ENCODE measurements at places on chromosomes 3 and 15.
A peak's percentile ranks its signal among the peaks of the same experiment; 100 is the strongest.

GRCh38 chr15:43899928-43900327 is 73.1 kb downstream of the WDR76 start:
- no peak for DNase-seq

DNA sequence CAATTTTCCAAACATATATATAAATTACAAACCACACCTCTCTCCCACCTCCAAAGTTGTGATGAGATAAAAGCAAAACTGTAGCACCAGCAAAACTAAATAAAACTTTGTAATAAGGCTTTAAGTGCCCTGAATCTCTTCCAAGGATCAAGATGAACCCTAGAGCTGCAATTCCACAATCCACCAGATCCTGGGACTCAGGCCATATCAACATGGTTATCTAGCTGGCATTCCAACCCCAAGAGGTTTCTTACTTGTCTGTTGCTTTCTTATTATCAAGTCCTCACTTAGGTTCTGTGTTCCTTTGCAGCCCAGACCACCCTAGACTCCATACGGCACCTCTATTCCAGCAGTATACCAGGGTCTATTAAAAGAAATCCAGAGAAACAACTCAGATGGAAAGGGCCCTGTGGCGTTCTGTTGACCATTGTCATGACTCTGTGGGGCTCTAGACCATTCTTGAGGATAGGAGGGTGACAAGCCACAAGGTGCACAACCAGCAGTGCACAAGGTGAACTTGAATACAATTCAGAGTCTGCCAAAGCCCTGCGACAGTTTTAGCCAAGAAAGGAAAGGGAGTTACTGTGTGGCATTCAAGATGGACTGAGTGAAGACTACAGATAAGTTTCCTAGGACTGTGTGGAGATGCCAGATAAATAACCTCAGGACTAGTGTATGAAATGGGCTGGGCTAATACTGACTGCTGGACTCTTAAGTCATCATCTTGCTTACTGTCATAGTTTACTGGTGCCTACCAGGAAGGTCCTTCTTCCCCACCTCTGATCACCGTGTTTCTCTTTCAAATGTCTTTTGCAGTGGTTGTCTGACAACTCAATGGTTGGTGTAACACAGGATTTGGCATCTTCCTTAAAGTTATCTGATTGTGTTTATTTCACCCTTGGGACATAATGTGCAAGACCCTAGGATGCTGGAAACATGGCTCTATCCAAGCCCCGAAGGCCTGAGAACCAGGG is 27.2 kb downstream of the ACKR2 start:
- no peak for DNase-seq

GRCh38 chr15:66919421-66919820 is 146.0 kb upstream of the SMAD3 start:
- DNase-seq, result no peak

GRCh38 chr3:78026318-78026828 is 986.5 kb downstream of the ROBO2 start:
- no peak for DNase-seq

DNA sequence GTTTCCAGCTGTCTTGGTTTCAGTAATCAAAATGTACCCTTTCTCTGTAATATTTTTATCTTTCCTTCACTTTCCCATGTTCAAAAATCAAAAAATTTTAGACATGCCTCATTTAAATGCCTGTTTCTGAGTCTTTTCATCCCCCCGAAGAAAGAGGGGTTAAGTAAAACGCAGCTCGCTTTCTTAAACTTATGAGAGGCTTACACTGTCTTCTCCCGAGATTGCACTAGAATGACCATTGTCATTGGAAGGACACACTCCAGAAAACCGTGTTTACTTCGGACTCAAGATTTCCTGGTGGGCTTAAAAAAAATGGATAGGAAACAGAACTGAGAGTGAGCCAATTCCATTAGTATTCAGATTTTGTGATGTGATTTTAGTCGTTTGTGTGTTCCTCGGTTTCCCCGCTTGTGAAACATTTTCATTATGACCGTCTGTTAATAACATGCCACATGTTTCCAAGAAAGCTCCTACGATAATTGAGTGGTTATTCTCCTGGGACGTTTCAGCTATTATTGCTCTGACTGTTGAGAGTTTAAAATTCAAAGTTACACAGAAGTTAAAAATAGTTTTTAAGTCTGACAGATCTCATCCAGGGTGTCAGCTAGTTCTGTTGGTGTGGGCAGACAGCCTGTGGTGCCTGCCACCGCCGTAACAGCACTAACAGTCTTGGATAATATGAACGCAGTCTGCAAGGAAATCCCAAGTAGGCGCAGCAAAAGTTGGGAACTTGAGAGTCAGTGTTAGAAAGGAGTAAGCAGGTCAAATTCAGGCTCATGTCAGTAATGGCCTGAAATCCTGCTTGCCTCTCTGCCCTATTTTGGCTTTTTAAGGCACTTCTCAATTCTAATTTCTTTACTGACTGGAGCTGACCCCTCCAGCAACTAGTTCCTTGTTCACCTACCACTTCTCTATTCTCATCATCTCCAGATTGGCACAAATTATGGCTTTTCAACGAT is 1.5 kb downstream of the CRYBG3 start:
- no peak for DNase-seq

DNA sequence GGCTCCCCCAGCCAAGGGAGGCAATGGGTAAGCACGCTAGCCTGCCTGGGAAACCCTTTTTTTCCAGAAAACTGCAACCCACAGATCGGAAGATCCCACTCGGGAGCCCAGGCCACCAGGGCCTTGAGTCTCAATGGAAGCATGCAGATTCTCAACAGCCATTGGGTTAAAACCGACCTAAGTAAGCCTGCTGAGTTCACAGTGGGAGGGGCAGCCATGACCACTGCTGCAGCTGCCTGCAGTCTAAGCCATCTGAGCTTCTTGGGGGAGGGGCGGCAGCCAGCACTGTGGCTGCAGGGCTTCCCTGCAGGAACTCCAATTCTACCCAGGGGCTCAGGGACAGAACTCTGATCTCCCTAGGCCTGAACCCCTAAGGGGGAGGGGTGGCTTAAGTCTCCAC is 82.0 kb downstream of the DPPA2 start:
- no peak for DNase-seq

DNA sequence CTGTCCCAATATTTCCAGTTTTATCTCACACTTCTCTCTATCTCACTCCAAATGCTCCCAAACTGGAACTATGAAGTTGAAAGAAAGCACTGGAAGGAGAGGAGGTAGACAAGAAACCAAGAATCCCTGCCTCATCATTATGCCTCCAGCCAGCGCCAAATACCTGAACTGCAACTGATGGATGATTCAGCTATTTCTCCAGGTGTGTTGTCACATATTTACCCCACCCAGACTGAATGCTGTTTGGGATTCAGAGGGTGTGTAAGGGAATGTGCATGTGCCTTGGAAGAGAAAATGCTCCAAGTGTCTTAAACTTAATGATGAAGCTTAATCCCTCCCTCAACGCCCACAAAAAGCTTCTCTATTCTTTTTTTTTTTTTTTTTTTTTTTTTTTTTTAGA is 269.5 kb upstream of the ATP11B start:
- no peak for DNase-seq

DNA sequence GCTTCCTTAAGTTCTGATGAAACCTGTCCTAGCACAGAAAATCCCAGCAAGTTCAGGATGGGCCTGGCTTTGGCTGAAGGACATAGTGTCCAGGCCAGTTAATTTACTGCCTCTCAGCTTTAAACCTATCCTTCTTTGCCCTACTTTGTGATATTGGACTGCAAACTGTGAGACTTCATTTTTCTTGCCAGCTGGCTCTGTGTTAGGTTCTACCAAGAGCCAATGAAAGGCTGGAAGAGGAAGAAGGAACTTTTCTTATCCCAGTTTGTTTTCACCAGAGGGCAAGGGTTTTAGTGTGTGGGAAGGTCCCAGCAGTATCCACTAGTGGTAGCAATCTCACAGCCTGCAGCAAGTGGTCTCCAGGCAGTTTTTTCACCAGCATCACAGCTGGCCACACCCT is 18.2 kb downstream of the DCUN1D1 start:
- DNase-seq, result no peak

GRCh38 chr15:58916962-58917361 is 16.5 kb downstream of the SLTM start:
- DNase-seq, result no peak

- DNase-seq, result no peak
Observed at GRCh38 chr15:54520616-54521015, 542.4 kb downstream of the UNC13C start.

- DNase-seq, result no peak
Observed at GRCh38 chr3:73292220-73292619, 230.8 kb downstream of the EBLN2 start.

DNA sequence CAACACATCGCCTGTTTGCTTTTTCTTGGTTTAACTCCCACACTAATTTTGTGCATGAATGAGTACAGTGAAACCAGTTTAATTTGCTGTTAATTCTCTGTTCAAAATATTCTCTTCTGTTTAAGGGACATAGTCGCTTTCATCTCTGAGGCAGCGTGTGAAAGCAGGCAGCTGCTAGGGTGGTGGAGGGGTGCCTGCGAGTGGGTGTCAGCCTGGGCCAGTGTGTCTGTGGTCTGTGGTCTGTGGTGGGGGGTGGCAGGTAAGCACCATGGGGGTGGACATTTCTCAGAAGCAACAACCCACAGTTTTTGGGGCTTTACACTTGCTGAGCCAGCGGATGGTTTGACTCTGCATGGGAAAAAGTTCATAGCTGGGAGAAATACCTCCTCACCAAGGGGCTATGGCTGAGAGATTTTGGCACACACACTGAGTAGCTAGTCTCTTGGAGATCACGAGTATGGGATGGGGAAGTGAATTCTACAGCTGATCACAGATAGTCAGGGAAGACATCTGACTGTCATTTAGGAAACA is 109.2 kb downstream of the EPHB1 start:
- DNase-seq, result no peak

DNA sequence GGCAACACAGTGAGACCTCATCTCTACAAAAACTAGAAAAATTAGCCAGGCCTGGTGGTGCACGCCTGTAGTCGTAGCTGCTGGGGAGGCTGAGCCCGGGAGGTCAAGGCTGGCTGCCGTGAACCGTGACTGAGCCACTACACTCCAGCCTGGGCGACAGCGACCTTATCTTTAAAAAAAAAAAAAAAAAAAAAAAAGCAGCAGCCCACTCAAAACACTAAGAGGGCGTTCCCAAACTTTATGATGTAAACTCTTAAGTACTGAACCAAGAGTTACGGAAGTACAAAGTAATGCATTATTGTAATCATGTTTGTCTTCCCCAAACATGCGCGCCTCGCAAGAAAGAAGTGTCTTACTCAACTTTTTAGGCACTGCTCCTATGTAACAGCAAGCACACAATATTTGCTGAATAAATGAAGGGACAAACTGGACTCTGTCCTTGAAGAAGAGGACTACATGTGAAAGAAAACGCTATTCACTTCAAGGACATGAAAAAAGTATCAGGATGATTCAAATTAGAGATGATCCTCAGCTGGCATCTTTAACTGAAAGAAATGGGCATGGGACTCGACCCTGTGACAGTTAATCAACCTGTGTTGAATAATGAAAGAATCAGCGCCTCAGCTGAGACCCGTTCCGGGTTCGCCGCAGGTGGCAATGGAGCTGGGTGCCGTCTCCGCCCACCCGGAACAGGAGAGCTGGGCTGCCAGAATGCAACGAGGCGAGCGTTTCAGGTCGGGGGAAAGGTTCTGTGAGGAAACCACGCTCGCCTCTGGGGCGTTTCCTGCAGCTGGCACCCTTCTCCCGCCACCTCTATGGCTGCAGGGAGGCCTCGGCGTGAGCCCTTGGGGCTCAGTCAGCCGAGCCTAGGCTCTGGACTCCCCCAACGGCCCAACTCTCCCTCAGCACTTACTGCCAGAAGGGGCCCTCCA is 718 bp downstream of the SPG11 start:
- DNase-seq, result peak; percentile 49

GRCh38 chr15:49040151-49040550 is 6.1 kb downstream of the SECISBP2L start:
- no peak for DNase-seq

- DNase-seq, result no peak
Observed at GRCh38 chr15:61115679-61116078, 113.4 kb downstream of the RORA start.

- no peak for DNase-seq
Observed at GRCh38 chr3:164918905-164919304, 159.4 kb downstream of the SI start.

- DNase-seq, result no peak
Observed at GRCh38 chr3:177693616-177694264, 496.5 kb upstream of the TBL1XR1 start.

GRCh38 chr3:77686560-77686959 is 646.7 kb downstream of the ROBO2 start:
- DNase-seq, result no peak

- DNase-seq, result no peak
Observed at GRCh38 chr15:28281876-28282275, 40.1 kb downstream of the HERC2 start.

DNA sequence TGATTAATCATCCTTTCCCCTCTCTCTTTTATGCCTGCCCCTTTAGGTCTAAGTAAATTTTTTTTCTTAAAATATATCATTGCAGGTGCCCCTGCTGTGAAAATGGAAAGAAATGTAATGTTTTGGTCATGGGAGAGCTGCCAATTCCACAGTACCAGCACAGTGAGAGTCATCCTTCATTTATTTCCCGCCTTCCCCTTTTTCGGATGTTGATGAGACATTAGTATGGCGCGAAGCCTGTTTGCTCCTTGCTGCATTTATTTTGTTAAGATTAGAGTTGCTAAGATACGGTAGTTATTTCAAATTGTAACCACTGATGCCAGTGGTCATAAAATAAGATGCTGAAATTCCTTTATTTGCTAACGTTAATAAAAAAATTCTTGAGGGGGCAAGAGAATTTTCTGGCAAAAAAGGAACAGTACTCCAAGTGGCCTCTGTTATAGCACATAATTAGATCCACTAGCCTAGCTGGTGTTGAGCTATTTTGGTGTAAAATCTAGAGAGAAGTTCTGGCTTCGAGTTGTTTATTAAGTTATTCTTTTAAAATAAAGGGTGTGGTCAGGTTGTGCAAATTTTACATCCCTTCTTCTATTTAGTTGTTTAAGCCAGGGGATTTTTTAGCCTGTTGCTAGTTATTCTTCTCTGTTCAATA is 62.8 kb downstream of the MDFIC2 start:
- no peak for DNase-seq

GRCh38 chr15:61880084-61880483 is 180.2 kb downstream of the VPS13C start:
- no peak for DNase-seq

DNA sequence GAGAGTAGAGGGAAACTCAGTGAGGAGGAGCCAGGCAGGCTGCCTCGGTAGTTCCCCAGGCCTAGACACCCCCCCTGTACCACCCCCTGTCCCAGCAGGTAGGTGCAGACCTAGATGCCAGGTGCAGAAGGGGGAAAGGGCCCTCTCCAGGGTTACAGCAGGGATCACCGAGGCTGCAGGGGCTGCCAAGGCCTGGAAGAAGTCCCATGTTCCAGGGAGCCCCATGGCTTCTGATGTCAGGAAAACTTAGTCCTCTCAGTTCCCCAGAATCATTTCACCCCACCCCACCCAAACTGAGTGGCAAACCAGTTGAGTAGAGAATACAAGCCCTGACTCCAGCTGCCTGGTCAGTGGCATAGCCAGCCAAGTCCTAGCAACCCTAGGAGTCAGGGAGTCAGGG is 7.4 kb upstream of the SEMA3B start:
- no peak for DNase-seq

DNA sequence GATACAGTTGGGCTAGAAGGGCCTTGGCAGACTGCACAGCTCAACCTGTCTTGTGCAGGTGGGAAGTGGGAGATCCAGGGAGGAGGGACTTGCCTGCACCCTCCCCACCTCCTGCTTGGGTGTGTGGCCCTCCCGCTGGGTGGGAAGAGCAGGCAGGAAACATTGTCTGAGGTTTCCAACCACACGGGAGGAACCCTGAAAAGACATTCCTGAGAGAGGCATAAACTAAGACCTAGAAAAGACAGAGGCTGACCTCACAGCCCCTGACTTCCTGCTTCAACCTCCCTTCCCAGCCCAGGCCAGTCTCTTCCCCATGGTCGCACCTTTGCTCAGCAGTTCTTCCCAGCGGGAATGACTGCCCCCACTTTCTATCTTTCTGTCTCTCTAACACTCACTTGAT is 46.3 kb upstream of the INSYN1 start:
- no peak for DNase-seq

Data from AML-193 (cell line).